A172 (cell line): ENCODE measurements at places on chromosomes 3 and 15. TPM values are rescaled to one million over a fixed set of nuclear protein-coding genes. Genes with fewer than 3 reads are reported as not detected.

GRCh38 chr3:69505770-69506407 is 120.0 kb upstream of the FRMD4B start:
- DNase-seq, result no peak

DNA sequence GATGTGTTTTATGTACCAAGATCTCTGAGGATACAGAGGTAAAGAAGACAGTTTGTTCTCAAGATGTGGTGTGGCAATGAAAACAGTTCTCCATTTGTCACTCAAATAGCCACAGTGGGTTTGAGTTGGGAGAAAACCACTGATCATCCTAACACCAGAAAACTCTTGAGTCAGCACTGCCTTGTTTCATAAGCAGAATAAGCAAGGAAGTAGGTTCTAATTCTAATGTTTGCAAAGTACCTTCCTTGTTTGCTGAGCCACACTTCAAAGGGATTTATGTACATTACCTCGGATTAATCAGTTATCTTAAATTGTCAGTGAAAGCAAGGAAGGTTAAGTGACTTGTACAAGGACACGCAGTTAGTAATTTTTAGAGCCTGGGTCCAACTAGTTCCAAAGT is 107.8 kb upstream of the BOC start:
- no peak for DNase-seq

DNA sequence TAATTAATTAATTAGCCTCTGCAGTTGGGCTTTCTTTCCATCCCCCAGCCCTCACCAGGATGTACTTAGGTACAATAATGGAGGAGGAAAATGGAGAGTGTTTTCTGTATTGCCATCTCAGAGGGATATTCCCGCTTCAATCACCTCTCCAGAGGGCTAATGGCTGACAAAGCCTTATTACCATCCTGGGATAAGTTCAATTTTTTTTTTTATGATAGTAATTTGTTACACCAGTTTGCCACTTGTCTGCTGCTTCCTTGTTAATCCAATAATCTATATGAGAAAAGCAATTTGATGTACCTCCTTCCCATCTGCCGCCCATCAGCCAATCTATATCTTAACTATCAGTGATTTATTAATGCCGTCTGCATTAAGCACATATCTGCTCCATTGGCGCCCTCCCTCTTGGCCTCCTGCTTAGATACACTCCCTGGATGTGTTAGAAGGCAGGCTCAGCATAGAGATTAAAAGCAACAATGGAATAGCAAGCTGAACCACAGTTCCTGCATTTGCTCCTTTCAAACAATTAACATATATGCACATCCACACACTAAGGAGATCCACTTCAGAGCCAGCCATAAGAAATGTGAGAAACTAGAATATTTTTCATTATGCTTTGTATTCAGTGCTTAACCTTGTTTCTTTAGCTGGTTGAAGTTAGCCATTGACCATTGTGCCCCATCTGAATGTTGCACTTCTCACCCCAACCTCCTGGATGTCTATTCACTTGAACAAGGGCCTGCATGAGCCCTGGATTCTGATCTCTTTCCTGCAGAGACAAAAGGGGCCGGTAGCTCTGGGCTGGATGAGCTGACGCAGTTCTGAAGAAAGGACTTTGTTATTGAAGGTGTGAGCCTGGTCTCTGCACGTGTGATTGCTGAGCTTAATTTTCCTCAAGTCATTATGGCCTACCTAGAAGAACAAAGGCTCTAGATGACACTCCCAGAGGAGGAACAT is 237.3 kb upstream of the GAP43 start:
- DNase-seq, result no peak

DNA sequence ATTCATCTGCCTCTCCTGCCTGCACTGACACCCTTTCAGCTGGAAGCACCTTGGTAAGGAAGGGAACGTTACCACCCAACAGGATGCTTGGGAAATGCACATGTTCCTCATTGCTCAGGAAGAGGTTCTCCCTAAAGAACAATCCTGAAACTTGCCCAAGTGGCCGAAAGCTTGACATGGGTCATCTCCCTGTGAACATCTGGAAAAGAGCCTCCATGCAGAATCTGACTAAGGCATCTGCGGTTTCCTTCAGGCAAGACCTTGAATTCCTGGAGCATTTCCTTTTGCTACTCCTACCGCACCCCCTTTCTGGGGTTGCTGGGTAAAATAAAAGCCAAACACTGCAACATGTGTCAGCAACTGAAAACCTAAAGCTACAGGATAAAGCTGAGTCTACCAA is 68.7 kb upstream of the SNRK start:
- DNase-seq, result peak; percentile 31

The GOLGA8R gene
- total RNA-seq, result 0.43 and 1.8 TPM in 2 replicates

The ARRDC4 gene
- 1.7 and 2.5 TPM in 2 replicates for total RNA-seq

DNA sequence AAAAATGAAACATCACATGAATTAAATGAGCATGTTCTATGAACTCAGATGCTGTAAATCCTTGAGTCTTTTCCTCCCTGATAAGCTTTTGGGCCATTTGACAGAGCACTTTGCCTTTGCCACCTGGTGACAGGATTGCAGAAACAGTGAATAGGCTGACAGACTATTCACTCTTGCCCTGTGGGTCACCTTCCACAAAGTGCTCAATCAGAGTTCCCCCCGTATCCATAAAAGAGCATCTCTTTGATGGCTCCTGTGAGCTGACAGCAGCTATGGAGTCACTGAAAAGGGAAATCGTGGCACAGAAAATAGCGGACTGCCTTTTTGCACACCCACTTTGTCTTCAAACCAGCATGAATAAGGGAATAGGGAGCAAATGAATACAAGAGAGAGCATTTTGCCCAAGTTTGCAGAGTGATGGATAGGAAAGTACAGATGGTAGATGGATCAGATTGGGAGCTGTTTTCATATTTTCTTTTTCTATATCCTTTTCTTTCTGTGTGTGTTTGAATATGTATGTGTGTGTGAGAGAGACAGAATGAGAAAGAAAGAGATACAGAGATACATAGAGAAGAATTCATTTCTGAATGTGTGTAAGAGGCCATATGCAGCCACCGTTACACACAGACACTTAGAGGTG is 37.8 kb upstream of the GOLM2 start:
- DNase-seq, result no peak

GRCh38 chr15:57352535-57353316 is 23.6 kb upstream of the CGNL1 start:
- no peak for DNase-seq

The ZBBX gene
- total RNA-seq, result 0.67 and 3.1 TPM in 2 replicates

The MYRIP gene
- not detected in 2 replicates for total RNA-seq

- no peak for DNase-seq
Observed at GRCh38 chr3:107969525-107969924, 121.3 kb downstream of the CD47 start.

The MCTP2 gene
- not detected in 2 replicates for total RNA-seq

The KLHL40 gene
- not detected in 2 replicates for total RNA-seq

DNA sequence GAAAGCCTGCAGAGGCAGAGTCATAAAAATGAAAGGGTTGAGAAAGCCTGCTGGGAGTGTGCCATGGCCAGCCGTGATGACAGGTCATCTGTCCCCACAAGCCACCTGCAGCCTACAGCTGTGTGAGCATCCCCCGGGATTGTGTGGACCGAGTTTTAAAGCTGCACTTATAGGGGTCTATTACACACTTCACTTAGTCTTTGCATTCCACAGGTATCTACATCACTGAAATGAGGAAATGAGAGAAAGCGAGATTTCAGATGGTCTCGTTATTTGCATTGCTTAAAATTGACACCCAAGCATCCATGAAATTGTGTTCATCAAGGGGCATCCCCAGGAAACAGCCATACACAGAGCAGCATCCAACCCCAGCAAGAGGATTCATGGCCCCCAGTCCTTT is 137.6 kb upstream of the TRIM42 start:
- DNase-seq, result no peak

DNA sequence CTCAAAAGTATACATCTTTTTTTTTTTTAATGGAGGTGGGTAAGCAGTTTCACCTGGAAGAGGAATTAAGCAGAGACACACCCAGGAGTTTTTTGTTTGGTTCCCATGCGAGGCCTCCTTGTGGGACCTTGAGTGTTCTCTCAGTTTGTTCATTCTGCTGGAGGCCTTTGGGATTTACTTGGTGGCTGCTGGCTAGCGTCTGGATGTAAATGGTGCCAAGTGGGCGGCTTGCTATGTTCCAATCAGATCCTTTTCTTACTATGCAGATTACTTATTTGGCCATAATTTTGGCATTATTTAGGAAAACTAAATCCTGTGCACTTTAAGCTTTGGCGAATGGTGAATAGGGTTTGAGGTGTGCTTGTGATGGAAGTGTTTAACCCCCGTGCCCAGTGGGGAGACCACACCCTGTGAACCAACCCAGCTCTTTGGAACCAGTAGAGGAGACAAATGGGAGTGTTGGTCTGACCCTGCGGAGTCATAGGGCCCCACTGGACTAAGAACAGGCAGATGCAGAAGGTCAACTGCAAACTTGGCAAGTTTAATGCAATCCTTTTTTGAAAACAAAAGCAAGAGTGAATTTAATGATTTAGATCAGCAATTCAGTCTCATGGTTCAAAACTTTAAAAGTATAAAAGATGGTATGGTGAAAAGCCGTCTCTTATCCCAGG is 79.4 kb downstream of the EBLN2 start:
- DNase-seq, result no peak

The OXTR gene
- 115 and 124 TPM in 2 replicates for total RNA-seq

The SST gene
- total RNA-seq, result not detected in 2 replicates

DNA sequence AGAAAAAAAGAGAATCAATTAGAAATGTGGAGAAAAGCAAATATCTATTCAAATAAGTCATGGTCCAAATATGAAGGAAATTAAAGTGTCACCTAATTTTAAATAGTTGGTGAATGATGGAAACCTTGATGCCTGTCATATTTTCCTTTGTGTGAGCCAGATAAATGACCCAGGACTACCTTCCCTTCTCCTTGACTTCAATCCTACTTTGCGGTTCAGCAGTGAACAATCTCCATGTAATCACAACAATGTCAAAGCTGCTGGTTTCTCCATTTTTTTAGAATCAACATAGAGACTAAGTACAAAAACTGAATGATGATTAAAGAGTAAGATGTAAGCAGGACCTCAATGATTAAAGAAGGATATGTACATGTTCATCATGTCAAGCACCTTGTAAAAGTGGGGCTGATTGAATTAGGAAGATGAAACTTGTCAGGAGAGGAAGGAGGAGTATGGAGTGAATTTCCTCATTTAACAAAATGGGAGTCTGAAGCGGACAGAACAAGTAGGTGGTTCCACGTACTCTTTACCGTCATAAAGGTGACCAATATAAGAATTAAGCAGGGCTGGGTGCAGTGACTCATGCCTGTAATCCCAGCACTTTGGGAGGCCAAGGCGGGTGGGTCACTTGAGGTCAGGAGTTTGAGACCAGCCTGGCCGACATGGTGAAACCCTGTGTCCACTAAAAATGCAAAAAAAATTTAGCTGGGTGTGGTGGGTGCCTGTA is 43.1 kb downstream of the TRPM1 start:
- no peak for DNase-seq

GRCh38 chr15:56994280-56994679 is 75.8 kb downstream of the TCF12 start:
- DNase-seq, result no peak

GRCh38 chr3:162022911-162023310 is 526.3 kb downstream of the OTOL1 start:
- DNase-seq, result no peak

The ARNT2 gene
- total RNA-seq, result 14.2 and 18.5 TPM in 2 replicates

DNA sequence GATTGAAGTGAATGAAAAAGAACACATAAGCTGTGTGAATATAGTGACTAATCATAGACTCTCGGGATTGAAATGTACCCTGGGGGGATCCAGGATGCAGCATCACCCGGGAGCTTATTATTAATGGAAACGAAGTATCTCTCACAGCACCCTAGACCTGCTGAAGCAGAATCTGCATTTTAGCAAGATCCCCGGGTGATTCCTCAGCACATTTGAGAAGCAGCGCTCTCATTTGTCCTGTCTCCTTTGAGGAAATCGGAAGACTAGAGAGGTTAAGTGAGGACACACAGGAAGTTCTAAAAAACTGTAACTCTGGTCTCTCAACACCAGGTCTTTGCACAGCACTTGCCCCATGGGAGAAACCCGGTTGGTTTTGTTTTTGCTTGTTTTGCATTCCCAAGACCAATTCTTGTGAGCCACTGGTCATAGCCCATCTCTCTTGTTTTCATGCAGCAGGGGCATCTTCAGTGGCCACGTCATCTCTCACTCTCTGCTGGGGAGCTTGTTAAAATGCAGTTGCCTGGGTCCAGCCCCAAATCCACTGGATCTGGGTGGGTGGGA is 30.2 kb downstream of the ZNF710 start:
- DNase-seq, result peak; percentile 4

The CMTM8 gene
- total RNA-seq, result 3.4 and 3.5 TPM in 2 replicates

The ALS2CL gene
- 5.4 and 5.6 TPM in 2 replicates for total RNA-seq

GRCh38 chr3:151553888-151554287 is 93.0 kb upstream of the IGSF10 start:
- DNase-seq, result no peak

The MAGI1 gene
- total RNA-seq, result 3.5 and 4.7 TPM in 2 replicates

DNA sequence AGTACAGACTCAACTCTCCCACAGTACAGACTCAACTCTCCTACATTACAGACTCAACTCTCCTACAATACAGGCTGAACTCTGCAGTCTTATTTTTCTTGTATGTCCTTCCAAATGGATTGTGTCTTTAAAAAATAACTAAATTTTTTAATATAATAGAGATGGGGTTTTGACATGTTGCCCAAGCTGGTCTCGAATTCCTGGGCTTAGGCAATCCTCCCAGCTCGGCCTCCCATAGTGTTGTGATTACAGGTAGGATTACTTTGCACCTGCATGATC is 31.2 kb upstream of the UBXN7 start:
- DNase-seq, result no peak

The KNG1 gene
- total RNA-seq, result not detected in 2 replicates

The ADGRG7 gene
- total RNA-seq, result not detected in 2 replicates

GRCh38 chr3:13821126-13821525 is 58.7 kb downstream of the WNT7A start:
- no peak for DNase-seq

DNA sequence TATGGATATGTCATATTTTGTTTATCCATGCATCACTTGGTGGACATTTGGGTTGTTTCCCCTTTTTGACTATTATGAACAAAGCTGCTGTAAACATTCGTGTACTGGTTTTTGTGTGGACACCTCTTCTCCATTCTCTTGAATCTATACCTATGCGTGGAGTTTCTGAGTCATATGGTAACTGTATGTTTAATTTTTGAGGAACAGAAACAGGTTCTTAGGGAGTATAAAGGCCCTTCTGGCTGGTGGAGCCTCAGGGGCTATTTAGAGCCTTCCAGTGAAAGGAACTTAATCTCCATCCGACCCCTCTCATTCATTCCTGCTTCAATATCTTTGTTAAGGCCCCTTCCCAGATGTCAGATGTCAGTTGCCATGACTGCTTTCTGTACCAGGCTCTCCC is 14.1 kb upstream of the CTXND1 start:
- no peak for DNase-seq

The TTBK2 gene
- 7.9 and 17.0 TPM in 2 replicates for total RNA-seq

The B3GALNT1 gene
- 21.9 and 24.6 TPM in 2 replicates for total RNA-seq

- DNase-seq, result no peak
Observed at GRCh38 chr3:64856977-64857516, 169.2 kb upstream of the ADAMTS9 start.

GRCh38 chr15:83436513-83437158 is 10.5 kb upstream of the SH3GL3 start:
- peak; percentile 61 for DNase-seq

DNA sequence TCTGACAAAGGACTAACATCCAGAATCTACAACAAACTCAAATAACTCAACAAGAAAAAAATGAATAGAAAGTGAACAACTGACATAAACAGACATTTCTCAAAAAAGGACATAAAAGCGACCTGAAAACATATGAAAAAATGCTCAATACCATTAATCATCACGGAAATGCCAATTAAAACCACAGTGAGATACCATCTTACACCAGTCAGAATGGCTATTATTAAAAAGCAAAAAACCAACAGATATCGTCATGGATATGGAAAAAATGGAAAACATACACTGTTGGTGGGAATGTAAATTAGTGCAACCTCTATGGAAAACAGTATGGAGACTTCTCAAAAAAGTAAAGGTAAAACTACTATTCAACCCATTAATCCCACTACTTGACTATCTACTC is 53.3 kb downstream of the ZNF385D start:
- DNase-seq, result no peak
